Activated CD8-positive, alpha-beta memory T cell treated with anti-CD3 and anti-CD28 coated beads for 48 hours (primary cell): ENCODE measurements at places on chromosomes 7 and 10.
A peak's percentile ranks its signal among the peaks of the same experiment; 100 is the strongest.

- no peak for DNase-seq
These were observed 49.2 kb downstream of the HERPUD2 start for GRCh38 chr7:35645691-35646090.

- DNase-seq = no peak
These were observed 14.5 kb upstream of the DNAAF5 start for GRCh38 chr7:711922-712380.

DNA sequence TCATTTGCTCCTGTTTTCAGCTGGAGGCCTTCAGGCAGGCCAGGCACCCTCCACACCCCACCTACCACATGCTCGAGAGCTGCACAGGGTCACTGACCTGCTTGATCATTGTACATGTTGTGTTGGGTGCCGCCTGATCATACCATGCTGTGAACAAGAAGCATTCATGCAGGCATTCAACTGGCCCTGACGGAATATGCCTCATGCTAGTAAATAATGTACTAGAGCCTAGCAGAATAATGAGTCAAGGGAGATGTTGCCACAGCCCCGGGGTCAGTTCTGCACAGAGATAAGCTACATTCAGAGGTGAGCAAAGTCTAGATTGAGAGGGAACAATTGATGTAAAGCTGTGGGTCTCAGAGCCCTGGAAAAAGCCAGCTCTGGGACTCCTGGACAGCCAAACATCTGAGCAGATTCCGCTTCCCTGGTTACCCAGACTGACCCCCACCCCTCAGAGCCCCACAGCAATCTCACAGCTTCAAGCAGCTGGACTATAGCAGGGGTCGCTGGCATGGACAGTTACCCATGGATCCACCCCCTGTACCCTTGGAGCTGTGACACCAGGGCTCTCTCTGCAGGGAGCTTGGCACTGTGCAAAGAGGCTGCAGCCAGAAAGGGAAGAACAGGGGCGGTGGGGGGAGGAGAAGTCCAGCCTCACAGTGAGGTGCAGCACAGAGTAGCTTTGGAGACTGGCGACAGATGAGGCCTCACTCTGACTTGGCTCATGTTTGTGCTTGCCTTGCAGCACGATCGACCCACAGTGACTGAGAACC is 86.6 kb downstream of the FRMPD2 start:
- no peak for DNase-seq

GRCh38 chr7:150335108-150335773 is 6.2 kb downstream of the RARRES2 start:
- no peak for DNase-seq

DNA sequence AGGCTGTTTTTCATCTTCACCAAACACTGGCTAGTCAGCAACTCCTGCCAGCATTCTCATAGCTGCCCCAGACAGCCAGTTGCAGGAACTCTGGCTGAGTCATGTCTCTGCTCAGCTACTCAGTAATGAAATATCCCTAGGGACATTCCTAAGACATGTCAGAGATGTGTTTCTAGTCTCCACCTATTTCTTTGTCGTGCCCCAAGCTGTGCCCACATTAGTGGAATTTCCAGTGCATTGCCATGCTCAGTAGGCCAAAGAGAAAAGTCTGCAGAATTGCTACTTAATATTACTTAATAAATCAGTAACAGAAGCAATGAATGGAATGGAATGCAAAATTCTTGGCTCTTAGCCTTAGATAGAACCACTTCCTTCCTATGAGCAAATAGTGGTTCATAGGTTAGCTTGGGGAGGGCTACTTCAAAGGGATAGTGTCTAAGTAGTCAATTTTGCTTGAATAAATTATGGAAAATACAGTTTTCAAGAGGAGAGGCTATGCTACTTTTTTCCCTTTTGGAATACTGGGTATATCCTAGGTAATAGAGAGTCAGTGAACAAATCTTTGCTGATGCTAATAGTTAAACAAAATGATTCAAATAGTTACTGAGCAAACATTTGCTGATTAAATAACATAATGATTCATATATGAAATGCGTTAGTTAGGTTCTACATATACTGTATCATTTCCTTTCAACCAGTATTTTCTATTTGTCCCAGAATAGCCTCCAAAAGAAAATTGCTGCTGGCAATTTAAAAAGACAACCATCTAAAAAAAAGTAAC is 23.6 kb upstream of the SEMA3C start:
- no peak for DNase-seq

DNA sequence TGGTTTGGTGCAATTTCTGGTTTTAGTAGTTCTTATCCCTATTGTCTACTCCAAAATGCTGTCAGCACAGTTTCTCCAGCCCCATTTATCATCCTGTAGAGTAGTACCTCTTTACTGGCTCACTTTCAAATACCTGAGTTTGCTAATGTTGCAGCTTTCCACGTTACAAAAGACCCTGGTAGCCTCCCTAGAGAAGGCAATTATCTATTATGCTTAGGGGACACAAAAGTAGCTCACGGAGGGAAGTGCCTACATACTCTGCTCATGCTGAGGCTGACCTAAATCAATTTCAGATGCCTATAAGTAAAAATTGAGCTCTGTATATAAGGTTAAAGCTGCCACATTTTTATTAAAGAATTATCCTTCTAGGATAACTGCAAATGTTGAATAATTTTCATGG is 603.6 kb downstream of the CNTNAP2 start:
- DNase-seq = no peak

DNA sequence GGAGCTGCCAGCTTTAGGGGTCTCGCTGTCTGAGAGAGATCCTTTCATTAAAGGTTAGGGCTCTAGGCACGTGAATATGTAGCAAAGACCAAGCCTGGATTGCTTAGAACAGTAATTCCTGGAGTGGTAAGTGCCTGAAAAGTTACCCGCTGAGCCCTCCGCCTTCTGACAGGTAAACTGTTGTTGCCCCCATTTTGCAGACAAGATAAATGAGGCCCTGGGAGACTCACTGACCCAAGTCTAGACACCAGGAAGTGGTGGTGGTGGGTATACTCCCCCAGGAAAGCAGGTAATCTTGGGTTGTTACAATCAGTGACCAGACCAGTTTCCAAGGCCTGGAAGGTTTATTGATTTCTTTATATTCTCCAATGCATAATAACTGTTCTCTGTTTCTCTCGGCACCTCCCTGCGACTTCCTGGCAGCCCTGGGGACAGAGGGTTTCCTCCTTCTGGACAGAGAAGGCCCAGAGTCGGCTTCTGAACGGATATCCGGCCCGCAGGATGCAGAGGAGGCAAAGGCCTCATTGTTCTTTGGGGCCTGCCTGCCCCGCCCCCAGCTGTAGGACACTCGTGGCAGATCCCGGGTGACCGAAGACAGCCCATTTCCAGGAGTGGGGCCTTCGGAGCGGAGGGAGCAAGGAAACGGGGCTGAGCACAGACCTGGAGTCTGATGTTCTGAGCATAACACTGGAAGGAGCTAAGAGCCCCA is 1.3 kb upstream of the GRK5 start:
- peak; percentile 28 for DNase-seq

DNA sequence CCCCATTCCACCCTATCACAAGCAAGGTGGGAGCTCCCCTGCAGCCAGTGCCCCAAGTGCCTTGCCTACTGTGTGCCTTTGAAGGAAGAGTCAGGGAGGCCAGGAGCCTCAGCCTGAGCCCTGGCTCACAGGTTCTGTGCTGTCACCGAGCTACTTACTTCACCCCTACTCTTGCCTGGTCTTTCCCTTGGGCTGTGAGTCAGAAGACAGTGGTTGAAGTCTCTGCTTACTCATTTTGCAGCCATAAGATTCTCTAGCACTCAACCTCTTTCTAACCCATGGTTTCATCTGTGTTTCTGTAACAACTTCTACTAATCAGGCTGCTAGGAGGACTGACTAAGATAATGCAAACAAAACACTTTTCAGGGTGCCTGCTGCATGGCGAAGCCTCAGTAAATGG is 114.5 kb downstream of the PLCE1 start:
- DNase-seq = no peak
